Foreskin keratinocyte (primary cell): ENCODE measurements at places on chromosomes 7 and 10. TPM values are rescaled to one million over a fixed set of nuclear protein-coding genes. Genes with fewer than 3 reads are reported as not detected.
A peak's percentile ranks its signal among the peaks of the same experiment; 100 is the strongest.

VSIR gene
- 4.0 and 5.2 TPM in 2 replicates for total RNA-seq

TMEM60 gene
- 16.9 and 20.6 TPM in 2 replicates for total RNA-seq

PSPH gene
- 32.4 and 41.5 TPM in 2 replicates for total RNA-seq

DNA sequence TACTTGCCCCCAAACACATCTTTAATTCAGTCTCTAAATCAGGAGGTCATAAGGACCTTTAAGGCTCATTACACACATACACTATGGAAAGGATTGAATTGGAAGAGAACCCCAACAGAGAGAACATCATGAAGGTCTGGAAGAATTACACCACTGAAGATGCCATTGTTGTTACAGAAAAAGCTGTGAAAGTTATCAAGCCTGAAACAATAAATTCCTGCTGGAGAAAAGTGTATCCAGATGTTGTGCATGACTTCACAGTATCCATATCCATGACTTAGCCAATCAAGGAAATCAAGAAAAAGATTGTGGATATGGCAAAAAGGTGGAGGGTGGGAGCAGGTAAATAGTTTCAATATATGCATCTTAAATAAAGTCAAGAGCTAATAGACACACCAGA is 13.7 kb downstream of the LIPA start:
- no peak for DNase-seq

DNA sequence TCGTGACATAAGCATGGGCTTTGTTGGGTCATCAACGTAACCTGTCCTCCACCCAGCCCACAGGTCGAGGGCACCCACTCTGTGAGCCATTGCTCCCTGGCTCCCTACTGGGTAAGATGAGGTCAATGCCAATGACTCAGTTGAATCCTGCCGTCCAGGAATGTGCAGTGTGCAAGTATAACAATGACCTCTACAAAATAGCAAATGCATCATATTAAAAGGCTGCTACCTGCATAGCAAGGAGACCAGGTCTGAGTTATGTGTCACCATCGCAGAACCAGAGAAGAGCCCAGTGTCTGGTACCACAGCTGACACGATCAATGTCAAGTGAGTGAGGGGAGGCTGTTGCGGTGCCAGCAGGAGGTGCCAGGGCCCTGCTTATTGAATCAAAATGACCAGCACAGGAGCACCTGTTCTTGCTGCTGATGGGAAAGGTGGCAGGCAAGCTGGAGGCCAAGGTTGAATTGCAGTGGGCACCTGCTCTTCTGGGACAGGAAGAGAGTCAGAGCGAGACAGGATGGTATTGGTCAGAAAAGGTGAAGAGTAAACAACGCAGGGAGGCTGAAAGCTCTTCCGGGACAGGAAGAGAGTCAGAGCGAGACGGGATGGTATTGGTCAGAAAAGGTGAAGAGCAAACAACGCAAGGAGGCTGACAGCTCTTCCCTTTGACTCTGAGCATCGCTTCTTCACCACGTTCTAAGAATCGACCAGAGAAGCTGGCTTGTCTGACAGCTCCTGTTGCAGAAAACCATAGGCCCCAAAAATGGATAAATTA is 108.7 kb upstream of the ADAM12 start:
- DNase-seq = no peak

DNA sequence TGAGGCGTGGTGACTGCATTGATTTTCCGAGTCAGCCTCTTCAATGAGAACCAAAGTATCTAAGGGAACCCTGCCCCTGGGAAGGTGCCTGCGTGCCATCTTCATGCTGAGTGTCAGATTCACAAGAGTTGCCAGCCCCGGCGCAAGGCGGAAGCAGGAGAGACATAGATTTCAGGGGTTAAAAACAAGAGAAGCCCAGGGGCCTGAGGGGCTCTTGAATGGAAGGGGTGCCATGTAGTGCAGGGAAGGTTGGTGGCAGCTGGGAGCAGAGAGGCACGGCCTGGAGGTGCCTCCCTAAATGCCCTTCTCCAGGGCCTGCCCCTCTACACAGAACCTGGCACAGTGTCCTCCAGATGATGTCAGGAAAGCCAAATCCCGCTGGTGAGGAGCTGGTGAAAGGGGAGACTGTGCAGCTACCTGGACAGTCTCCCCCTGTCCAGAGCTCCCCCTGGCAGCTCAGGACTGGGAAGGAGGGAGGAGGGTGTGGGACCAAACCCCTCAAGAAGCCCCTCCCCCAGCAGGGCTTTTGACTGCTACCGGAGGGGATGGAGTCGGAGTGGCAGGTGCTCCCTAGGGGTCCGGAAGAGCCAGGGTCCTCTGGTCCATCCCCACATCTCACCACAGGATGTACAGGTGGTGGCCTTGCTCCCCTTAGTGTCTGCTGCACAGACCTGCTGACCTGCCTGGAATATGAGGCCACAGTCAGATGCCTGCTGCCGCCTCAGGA is 137.9 kb downstream of the TCERG1L start:
- DNase-seq = no peak

DNA sequence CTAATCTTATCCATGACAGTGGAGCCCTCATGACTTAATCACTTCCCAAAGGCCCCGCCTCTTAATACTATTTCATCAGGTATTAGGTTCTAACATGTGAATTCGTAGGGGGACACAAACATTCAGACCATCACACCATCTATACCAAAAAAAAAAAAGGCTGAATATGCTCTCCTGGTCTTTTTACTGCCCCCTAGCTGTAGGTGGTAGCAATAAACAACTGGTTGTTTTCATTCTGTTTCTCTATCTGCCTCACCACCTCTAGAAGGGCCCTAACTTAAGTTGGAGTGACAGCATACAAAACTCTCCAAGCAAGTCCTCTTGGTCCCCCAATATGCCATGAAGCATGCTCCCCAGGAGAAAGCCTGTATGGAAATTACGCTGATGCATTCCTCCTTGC is 94.1 kb downstream of the GRM8 start:
- DNase-seq = no peak

GRCh38 chr7:5766321-5766761 is 15.1 kb downstream of the RNF216 start:
- peak; percentile 38 for DNase-seq

DNA sequence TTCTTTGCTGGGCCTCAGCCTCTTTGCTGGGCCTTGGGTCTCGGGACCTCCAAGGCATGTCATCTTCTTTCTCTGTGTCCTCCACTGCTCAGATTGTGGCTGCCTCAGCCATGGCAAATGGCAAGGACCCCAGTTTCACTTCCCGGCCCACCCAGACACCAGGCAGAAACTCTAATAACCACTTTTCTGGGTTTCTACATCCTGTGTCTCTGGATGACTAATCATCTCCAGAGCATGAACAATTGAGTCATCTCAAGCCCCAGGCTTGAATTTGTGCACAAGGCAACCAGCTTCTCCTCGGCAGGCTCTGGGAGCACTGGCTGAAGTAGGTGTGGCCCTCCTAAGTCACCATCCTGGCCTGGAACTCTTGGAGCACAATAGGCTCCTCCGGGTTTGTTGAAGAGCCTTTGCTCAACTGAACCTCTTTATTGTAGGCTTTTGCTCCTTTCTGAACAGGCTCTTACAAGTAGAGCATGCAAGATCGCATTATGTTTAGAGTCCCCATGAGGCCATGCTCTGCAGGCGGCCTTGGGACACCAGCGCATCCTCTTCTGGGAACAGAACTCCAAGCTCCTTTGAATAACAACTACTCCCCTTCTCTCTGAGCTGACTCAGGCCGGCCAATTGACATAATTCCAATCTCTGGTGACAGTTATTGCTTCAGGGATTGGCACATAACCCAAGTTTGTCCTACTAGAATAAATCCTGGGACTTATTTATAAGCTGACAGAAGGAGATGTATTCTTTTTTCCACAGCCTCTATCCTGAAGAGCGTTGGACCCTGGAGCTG is 218.1 kb downstream of the WDR11 start:
- peak; percentile 93 for DNase-seq
